CD4-positive, alpha-beta T cell treated with Interleukin-1 beta for 1 hour (primary cell): ENCODE measurements at places on chromosomes 12 and 14.
A peak's percentile ranks its signal among the peaks of the same experiment; 100 is the strongest.

GRCh38 chr12:52568111-52568510 is 5.5 kb downstream of the KRT74 start:
- DNase-seq, result no peak

DNA sequence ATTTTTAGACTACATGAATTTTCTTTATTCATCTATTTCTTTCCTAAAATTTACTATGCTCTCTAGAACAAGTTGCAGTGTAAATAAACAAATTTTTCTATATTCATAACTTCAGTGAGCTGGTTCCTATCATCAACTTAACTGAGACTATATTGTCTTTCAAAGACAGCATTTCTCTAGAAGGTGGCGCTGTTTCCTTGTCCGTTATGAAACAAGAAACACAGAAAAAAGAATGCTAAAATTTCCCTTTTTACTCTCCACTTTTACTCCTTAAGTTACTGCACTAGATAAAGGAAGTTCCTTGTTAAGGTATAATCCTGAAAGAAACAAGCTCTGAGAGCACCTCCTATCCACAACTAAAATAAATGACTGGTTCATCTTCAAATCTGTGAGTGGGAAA is 8.2 kb upstream of the CLEC2A start:
- DNase-seq, result no peak

DNA sequence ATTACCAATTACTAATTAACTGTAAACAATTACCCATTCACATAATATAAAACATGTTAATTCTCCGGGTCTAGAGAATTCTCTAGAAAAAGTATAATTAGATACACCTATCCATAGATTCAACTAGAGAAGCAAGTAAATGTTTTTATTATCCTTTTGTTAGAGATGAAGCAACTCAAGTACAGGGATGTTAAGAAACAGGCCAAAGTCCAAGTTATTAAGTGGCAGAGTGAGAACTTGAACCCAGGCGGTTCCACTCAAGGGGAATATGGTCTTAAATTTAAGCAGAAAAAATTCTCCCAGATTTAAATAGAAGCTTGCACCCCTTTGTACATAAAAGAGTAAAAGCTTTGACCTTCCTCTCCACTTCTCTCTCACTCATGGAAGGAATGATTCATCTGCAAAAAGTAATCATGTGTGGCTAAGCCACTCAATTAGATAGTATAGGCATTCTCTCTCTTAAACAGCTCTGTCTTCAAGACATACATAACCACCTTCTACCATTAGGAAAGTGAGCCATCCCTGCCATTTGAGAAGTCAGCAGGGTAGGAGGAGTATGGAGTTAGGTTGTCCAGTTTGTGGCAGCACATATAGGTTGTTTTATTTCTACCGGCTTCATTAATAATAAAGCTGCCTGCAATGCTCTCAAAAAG is 34.1 kb downstream of the ERGIC2 start:
- no peak for DNase-seq

- no peak for DNase-seq
Observed at GRCh38 chr12:53941187-53941586, 2.6 kb downstream of the HOXC13 start.

DNA sequence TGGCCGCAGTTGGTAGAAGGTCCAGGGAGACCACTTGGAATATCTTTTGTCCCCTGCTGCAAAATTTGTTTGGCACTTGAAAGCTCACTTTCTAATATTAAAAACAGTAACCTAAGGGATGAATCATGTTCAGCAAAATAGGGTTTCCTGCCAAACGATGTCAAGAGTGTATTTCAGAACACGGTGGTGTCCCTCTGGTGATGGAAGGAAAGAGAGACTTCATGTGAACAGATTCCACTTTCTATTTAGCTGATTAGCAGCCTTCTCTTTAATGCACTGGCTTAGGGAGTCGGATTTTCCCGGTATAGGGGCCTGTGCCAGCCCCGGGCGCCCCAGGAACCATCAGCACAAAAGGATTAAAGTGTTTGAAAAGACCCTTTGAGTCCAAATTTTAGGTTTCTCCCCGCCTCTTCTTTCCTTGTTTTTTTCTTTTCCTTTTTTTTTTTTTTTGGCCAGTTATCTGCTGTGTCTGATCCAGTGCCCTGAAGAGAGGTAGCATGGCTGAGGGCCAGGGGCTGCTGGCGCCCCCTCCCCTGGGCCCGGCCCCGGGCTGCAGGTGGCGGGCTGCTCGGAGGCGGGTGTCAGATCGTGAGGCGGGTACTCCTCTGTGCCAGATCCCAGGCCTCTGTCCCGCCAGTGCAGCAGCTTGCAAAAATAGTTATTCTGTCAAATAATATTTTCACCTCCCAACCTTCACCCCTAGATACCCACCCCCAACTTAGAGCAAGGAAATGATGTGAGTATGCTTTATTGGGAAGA is 88.3 kb downstream of the TESC start:
- no peak for DNase-seq

DNA sequence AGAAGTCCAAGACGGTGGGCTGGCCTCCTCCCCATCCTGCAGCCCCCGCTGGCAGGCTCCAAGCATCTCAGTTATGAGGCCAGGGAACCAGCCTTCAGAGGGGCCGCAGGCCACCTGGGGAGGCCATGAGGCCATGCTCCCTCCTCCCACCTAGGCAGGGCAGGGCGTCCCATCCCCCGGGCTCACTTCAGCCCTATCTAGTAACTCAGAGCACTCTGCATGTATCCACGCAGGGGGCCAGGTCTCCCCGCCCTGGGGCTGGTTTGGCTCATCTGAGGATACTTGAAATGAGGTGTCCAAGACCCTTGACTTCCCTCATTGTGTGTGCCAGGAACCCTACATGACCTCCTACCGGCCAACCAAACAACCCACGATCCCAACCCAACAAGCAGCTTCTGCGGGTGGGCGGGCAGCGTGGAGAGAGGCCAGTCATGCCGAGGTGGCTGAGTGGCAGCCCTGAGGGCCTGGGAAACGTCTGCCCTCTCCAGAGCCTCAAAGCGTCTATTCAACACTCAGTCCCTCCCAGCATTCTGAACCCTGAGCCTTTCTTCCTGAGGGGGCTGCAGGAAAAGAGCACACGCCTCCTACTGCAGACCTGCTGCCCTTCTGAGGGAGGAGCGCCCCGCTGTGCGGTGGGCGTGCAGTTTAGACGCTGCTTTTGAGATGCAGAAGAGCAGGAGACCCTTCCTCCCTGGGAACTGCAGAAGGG is 16.8 kb downstream of the ISCA2 start:
- DNase-seq, result no peak

- no peak for DNase-seq
Observed at GRCh38 chr14:33404054-33404453, 465.4 kb downstream of the NPAS3 start.

DNA sequence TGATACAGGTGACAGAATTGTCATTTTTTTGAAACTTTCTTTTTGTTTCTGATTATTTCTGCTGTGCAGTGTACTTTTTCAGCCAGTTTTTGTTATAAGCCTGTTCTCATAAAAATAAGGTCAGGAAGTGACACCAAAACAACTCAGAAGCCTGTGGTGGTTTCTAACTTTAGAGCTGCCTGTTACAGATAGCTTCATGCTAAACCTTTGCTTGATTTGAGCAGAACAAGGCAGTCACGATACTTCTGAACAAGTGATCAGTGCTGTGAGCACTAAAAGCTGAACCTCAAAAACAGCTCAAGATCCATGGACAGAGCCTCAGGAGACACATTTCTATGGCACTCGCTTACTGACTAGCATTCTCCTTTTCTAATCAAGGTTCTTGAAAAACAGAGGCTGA is 82.0 kb downstream of the PRKCH start:
- peak; percentile 65 for DNase-seq

DNA sequence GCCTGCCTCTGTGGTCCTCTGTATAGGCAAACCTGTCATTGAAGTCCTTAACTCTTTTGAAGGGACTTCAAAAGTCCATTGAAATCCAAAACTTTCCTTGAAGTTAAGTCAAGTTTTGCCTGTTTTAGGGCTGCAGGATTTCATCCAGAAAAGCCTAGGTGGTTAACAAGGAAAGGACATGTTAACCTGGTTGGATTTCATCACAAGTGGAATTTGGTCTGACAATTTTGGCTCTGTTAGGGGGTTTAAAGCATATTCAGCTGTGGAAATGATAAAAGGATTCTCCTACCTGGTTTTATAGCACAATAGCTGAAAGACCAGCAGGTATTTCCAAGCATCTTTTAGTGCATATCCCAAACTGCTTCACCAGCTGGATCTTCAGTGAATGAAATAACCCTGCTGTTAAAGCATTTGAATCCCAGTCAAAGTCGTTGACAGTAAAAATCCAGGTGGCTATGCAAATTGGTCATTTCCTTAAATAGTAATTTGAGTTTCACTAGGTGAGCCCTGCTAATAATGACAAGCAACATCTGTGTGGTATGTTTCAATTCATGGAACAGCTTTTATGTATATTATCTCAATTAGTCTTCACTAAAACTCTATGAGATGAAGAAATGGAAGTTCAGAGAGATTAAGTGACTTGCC is 400.5 kb downstream of the ETNK1 start:
- no peak for DNase-seq

- no peak for DNase-seq
Observed at GRCh38 chr14:61106959-61107641, 126.1 kb downstream of the SLC38A6 start.

GRCh38 chr12:49930515-49931288 is 19.8 kb upstream of the AQP2 start:
- DNase-seq, result no peak

GRCh38 chr12:60100160-60100559 is 504.3 kb downstream of the SLC16A7 start:
- no peak for DNase-seq

- DNase-seq, result no peak
Observed at GRCh38 chr14:57209561-57209960, 59.1 kb downstream of the EXOC5 start.

GRCh38 chr12:95726903-95727302 is 63.7 kb downstream of the NTN4 start:
- no peak for DNase-seq

- peak; percentile 81 for DNase-seq
Observed at GRCh38 chr14:89616852-89617341, 199.9 kb upstream of the FOXN3 start.

DNA sequence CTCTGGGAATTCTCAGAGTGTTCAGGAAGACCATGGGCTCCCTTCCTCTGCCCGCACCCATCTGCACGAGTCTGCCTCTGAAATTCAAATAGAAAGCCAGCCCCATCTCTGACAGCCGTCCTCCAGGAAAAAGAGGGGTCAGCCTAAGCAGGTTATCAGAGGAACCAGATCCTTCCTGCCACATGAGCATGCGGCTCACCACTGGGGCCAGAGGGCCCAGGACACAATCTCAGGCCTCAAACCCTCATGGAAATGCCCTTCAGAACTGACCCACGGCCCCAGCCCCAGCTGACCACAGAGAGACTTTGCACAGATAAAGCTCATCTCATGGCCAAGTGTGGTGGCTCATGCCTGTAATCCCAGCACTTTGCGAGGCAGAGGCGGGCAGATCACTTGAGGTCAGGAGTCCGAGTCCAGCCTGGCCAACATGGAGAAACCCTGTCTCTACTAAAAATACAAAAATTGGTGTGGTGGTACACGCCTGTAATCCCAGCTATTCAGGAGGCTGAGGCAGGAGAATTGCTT is 23.2 kb downstream of the PXN start:
- DNase-seq, result no peak

GRCh38 chr12:80627782-80628181 is 79.7 kb upstream of the MYF6 start:
- no peak for DNase-seq

DNA sequence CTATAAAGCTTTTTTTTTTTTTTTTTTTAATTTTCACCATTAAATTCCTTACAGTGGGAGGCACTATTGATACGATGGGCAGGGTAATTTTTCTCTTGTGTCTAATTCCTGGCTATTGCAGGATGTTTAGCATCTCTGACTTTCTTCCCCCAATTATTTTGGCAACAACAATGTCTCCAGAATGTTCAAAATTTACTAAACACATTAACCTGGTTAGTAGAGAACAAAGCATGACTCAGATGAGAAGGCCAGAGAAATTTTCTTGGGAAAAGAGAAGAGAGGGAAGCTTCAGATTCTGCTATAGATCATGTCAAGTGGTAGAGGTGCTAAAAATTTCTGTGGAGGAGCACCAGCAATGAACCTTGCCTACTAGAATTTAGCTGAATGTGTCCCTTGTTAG is 171.5 kb upstream of the PRICKLE1 start:
- no peak for DNase-seq

- DNase-seq, result no peak
Observed at GRCh38 chr12:103569278-103569677, 17.8 kb upstream of the STAB2 start.

DNA sequence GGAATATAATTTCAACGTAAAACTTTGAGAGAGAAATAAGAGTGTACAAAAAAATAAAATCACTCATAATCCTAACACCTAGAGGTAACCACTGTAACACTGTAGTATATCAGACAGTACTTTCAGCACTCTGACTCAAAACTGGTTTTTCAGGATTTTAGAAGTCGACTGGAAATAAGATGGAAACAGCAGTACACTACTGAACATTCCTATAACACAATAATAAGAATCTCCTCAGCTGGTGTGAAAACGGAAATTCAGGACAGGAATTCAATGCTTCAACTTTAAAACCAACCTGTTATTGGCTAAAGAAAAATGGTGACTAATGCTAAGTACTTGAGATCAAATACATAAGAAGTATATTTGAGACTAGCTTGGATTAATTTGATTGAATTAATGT is 12.3 kb upstream of the PITPNM2 start:
- no peak for DNase-seq

GRCh38 chr14:54772451-54772881 is 130.2 kb downstream of the GCH1 start:
- no peak for DNase-seq

DNA sequence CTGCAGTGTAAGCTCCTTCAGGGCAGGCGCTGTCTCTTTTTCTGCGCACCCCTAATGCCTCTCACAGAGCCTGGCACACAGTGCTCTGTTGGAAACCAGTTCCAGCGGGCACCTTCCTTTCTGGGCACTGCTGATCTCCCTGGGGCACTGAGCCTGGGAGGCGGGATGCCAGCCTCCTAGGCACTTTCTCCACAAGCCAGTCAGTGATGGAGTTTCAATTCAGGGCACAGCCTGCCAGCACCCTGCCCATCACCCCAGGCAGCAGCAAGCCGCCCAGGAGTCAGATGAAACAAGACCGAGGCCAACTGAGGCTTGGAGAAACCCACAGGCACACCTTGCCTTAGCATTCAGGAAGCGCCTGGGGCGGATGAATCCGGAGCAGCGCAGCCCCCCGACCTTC is 5.7 kb upstream of the CTDSP2 start:
- no peak for DNase-seq

DNA sequence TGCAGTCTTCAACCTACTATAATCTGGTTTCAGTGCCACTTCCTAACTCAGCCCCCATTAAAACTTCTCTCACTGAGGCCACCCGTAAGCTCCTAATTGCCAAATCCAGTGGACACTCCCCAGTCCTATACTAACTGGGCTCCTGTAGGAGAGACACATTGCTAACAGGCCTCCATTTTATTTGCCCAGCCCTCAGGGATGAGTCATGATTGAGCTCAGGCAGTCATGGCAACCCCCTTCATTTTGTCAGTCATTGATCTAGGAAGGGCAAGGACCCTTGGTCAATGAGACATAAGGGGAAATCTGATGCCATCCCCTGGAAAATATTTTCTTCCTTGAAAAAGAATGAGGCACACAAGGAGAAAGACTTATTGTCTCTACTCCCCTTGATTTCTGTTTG is 70.1 kb upstream of the HIF1A start:
- no peak for DNase-seq
